IMR-90 (cell line): ENCODE measurements at places on chromosomes 11 and 22.

DNA sequence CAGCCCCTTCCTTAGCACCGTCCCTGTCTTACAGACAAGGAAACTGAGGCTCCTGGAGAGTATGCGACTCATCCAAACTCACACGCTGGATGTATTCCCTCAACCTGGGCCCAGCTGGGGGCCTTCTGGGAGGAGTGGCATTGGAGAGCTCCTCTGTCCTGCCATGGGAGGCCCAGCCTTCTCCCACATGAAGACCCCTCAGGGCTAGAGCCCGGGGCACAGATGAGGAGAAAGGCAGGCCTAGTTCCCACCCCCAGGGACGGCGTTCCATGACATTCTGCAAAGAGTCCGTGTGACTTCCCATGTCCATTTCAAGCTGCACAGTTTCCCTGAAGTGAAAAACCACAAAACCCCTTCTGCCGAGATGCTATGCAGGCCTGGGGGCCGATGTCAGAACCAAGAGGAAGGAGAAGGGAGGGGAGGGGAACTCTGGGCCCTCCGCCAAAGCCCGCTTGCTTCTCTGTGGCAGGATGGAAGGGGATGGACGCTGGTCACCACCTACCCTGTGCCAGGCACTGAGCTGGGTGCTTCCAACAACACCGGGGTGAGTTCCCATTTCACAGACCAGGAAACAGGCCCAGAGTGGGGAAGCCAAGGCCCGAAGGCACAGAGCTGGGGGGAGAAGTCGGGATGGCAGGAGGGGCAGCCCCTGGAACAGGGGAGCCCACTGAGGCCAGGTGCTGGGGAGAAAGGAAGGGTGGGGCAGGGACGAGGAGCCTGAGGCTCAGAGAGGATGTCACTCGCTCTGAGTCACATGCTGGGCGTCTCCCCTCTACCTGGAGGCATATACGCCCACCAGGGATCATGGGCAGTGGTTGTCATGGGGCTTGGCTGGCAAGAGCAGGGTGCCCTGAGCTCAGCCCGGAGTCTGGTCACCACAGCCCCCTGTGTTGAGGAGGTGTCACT lies 15.7 kb downstream of the RAC2 start:
- DNase-seq = peak; percentile 27

DNA sequence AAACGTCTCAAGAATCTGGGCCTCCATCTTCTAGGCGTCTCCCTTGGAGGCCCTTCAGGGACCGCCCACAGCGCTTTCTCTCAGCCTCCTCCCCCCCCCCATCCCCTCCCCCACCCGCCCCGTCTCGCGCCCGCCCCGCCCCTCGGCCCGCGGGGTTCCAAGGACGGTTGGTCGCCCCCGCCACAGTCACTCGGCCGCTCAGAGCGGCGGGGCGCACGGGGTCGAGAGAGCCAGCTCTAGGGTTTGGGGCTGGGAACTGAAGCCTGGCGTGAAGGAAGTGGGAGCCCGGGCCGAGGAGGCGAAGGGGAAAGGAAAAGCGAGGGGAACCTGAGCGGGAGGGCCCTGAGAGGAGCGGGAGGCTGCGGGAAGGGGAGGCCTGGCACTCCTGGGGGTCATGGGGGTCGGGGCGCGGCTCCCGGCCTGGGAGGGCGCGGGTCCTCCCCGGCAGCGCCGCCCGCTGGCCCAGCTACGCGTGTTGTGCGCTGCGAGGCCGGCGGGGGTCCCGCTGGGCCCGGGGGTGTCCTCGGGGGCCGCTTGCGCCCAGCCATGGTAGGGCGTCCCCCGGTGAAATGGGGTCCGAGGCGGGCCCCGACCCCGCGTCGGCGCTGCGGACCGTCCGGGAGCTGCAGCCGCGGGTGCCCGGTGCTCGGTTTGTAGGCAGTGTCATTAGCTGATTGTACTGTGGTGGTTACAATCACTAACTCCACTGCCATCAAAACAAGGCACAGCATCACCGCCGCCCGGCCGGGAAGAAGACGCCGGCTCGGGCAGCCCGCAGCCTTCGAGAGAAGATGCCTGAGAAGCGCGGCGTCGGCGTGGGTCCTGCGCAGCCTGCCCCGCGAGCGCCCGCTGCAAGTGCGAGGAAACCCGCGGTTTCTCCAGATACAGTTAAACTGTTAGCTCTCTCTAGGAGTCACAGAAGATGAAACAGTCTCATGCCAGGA lies at the start of gene BTG4:
BTG4 (minus strand) TSS at position 91 of the 944 bp plus-strand sequence. CDS start 13,610 bp downstream, outside the sequence.
- no peak for DNase-seq

- peak; percentile 13 for DNase-seq
These were observed 17.5 kb upstream of the TMEM191C start for GRCh38 chr22:21449531-21450319.

DNA sequence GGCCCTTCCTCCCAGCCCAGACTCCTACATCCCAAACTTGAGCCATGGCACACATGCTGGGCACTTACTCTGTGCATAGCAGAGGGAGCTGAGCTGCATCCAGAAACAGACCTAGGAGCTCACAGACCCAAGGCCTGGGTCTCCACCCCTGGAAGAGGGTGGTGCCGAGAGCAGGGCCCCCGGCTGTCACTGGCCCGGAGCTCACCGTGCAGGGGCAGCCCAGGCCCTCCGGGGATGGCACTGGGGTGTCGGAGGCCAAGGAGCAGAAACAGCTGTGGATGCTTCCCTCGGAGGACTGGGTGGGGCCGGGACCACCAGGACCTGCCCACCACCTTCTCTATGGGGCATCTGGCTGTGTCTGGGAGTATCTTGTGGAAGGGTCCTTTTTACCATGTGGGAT lies 4.3 kb upstream of the APOBEC3A start:
- no peak for DNase-seq

GRCh38 chr22:38443628-38444521 lies 11.1 kb downstream of the KCNJ4 start:
- DNase-seq = no peak

GRCh38 chr11:112377946-112378345 lies 117.3 kb upstream of the PLET1 start:
- DNase-seq = no peak

DNA sequence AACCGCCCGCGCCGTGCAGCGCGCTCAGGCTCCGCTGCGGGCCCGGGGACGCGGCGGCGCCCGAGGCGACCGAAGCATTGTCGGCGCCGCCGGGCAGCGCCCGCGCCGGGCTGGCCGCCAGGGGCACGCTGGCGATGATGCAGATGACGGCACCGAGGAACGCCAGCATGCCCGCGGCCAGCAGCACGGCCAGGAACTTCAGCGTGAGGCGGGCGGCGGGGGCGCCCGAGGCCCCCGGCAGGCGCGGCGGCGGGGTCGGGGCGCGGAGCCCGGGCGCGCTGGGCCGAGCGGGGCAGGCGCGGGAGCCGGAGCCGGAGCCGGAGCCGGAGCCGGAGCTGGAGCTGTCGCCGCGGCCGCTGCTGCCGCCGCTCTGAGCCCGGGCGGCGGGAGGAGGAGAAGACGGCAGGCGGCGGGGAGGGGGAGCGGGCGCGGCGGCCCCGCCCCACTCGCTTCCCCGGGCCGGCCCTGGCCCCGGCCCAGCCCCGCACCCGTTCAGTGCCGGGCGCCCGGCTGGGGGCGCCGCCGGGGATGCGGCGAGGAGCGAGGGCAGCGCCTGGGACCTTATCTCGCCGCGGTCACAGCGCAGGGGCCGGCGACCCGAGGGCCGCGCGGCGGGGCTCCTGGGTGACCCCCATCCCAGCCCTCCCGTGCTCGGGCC lies at the start of gene NPTXR:
NPTXR (minus strand) TSS at position 372 of the 658 bp plus-strand sequence.
- peak; percentile 31 for DNase-seq

DNA sequence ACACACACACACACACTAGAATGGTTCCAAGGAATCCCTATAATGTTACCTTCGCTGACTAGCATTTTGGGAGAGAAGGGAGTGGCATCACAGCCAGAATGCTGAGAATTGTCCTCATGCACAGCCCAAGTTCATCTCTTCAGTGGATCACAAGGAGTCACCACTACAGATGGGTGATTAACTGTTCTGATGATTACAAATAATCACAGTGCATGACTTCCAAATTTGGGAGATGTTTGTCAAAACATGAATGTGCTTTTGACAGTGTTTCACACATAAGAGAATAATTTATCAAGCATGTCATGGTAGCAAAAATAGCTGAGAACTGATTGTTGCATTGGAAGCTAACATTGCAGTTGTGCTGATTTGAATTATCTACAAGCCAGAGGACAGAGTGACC lies 80.9 kb upstream of the SC5D start:
- DNase-seq = no peak

DNA sequence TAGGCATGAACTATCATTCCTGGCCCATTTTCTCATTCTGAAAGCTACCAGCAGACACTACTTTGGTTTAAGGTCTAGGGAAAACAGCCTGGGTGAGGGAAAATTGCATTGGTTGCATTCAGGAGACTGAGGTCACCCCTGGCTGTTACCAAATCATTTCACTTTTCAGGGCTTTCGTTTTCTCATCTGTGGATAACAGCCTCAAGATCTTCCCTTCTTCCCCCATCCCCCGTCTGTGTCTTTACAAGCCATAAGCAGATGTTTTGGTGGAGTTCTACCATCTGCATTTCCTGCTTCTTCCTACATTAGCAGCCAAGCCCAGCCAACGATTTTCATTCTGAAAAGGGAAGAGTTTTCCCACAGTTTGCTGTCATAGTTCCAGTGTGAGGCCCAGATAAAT lies 130.4 kb downstream of the HIPK3 start:
- DNase-seq = no peak

DNA sequence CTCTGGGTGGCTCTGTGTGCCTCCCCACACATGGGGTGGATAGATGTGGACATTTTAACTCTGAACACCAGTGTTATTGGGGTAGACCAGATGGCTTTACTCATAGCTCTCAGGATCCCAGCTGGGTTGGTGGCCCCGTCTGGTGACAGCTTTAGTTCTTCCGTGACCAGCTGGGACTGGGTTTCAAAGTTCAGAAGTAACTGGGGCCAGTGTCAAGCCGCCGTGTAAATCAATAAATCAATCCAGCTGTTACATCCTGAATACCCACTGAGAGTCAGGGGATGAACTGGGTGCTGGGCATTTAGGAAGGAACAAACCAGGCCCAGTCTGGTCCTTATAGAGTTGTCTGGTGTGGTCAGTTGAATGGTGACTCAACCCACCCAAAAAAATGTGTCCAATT lies 269.4 kb downstream of the CTTN start:
- DNase-seq = no peak

GRCh38 chr11:47020793-47021526 lies 84.4 kb downstream of the CSTPP1 start:
- peak; percentile 27 for DNase-seq

DNA sequence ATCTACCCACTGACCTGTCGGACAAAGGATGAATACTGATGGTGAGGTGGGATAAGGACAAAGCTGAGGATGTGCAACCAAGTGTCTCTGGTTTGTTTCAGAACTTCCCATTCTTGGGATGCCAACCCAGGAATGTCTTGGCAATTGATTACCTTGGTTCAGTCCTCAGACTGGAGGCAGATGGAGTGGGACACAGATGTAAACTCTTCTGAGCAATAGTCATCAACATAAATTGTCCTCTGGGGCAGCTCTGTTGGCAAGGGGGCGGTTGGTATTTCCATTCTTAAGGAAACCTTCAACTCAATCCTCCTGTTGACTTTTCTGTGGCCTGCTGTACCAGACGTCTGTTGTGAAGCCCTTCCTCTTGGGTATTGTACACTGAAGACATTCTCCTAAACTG lies 6.8 kb downstream of the ABTB2 start:
- DNase-seq = no peak

DNA sequence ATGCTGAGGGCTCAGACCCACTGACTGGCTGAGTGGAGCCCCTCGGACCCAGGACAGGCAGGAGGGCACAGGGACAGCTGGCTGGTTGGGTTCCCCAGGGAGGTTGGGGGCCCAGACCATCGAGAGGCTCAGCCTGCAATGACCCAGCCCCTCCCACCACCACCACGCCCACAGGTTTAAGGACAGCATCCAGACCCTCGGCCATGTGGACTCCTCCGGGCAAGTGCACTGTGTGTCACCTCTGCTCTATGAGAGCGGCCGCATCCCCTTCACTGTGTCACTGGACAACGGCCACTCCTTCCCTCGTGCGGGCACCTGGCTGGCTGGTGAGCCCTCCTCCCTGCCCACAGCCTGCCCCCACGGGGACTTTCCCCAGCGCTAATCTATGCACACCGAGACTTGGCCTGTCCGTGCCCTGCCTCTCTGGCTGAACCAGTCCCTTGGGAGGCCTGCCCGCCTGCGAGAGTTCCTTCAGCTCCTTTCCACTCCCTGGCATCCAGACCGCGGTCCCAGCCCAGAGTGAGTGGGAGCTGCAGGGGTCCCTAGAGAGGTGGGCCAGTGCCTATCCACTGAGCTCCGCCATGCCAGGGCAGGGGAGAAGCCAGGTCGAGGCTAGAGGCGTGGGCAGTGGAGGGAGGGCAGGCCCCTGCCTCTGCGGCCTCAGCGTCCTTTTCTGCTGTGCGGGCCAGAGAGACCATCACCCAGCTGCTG lies 2.2 kb downstream of the SUSD2 start:
- no peak for DNase-seq

DNA sequence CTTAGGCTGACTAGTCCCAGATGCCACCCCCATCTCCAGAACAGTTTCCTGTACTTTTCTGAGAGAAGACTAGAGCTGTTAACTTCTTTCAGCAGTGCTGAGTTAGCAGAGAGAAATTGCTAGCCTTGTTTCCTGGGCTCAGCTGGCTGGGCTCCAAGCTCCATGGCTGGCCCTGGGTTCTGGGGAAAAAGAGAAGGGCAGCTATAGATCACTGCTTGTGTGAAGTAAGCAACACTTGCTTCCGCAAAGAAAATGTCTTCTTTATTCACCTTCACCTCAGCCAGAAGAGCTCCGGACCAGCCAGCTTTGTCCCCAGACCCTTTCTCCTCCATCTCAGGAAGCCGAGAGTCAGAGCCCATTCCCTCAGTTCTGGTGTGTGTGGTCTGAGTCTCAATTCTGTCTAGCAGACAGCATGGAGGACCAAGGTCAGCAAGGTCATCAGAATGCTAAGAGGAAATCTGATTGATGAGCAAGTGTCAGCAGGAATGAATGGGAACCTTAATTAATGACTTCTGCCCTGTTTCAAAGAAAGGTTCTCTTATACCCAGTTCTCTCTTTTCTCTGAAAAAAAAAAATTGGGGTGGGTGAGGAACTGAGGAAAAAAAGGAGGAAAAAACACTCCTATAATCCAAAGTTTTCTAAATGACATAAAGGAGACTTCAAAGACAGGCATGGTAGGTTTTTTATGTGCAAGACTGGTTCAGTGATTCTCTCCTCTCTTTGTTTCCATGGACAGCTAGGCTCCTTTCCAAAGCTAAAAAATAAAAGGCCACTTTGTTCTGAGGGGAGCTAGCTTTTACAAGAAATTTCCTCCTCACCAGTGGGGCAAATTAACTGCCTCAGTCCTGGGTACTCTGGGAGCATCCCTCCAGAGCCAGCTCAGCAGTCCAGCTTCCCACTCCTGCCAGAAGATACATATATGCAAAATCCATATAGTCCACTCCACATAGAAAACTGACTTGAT lies 63.6 kb upstream of the FAM181B start:
- DNase-seq = no peak

DNA sequence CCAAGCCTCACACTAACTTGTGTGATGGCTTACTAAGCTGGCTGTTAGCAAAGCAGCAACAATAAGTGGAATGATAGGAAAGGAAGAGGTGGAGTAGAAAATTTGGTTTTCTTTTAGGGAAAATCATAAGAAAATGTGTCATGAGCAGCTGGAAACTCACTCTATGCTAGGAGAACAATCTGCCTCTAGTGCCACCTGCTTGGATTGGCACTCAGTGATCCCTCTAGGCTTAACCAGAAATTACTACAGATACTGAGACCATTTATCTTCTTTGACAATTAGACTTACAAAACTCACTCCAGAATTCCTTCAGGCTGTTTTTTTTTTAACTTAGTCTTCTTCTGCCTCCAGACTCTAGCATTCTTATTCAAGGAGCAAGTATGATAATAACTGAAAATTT lies 117.3 kb downstream of the CD44 start:
- no peak for DNase-seq
